Stromal cell of bone marrow (primary cell): ENCODE measurements at places on chromosomes 2 and 18.

DNA sequence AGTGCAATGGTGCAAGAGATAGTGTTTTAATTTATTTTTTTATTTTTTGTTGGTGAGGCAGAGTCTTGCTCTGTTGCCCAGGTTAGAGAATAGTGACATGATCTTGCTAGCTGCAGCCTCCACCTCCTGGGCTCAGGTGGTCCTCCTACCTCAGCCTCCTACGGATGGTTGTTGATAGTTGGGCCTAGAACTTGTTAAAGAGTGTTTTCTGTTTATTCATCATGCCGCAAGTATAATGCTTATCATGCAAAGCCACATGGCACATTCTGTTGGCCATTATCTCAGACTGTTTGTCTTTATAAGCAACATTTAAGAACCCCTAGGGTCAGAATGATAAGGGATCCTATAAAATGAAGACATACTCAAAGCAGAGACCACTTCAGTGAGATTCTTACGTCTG lies 1.7 kb downstream of the UGGT1 start:
- DNase-seq: no peak

GRCh38 chr2:71609441-71609840 lies 156.1 kb downstream of the DYSF start:
- no peak for DNase-seq

DNA sequence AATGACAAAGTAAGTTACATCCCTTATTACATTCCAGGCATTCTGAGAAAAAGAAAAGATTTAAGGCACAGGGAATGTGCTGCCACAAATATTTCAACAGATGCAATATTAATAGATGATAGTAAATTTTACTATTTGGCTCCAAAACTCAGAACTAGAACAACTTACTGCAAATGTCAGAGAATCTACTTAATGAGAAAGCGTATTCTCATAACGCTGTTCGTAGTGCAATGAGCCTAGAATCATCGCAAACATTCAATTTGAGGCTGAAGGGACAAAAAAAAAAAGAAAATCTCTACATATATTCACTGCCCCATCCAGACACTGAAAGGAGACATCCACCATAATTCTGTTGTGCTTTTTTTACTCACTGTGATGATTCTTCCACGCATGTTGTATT lies 272.1 kb upstream of the DOK6 start:
- no peak for DNase-seq

- no peak for DNase-seq
These were observed 323.0 kb downstream of the TSN start for GRCh38 chr2:122078451-122078850.

- no peak for DNase-seq
These were observed 323.3 kb upstream of the RAB6C start for GRCh38 chr2:129656081-129656598.

GRCh38 chr2:173359231-173359630 lies 4.6 kb downstream of the CDCA7 start:
- no peak for DNase-seq

DNA sequence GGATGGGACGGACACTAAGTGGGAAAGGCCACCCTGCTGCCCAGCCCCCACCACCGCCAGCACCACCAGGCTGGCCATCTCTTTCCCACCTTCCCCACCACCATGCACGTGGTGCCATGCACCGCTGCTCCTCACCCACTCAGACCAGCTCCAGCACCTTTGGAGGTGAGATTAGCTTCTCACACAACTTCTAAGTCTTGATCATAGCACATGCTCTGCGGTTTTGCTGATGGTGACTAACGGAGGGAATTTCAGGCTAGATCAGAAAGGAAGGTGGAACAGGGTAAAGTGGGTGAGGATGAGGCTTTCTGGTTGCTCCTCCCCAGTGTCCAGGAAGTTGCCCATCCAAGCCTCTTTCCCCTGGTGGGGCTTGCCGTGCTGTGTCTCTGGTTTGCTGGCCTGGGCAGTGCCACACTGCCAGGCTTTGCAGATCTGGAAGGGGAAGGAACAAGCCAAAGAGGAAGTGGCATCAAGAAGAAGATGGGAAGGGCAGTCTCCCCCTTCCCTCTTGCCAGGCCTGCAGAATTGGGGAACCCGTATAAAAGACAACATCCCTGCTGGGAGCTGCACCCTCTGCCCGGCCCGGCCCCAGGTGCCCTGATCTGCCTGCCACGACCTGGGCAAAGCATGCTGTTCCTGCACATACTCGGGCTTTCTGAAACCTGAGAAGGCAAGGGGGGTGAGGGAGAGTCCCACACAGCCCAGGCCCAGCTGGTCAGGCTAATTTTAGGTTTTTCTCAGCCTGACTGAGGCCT lies 44.3 kb upstream of the CAB39 start:
- no peak for DNase-seq

- DNase-seq: no peak
These were observed 72.0 kb upstream of the CTAGE1 start for GRCh38 chr18:22489704-22490103.

DNA sequence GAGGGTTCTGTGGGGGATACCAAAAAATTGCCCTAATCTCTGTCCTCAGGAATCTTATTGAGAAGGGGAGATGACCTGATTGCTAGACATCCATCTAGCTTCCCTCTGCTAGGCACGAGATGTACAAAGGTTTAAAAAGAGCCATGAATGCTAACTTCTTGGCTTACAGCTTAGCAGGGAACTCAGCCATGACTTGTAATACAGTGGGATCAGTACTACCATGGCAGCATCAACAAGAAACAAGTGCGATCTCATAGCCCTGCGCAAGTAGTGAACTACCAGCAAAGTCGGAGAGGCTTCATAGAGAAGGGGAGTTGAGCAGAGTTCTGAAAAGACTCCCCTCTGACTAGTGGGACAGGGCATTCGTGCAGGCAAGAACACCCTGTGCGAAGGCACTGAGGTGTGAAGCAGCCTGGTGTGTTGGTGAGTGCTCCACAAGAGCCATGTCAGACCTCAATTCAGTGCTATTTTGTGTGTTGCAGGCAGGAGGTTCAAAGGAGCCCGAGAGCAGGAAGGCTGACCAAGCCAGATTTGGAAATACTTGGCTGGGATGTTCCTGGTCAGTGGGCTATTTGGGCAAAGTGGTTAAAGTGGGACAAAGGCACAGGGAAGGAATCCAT lies 130.0 kb downstream of the FMNL2 start:
- DNase-seq: no peak

DNA sequence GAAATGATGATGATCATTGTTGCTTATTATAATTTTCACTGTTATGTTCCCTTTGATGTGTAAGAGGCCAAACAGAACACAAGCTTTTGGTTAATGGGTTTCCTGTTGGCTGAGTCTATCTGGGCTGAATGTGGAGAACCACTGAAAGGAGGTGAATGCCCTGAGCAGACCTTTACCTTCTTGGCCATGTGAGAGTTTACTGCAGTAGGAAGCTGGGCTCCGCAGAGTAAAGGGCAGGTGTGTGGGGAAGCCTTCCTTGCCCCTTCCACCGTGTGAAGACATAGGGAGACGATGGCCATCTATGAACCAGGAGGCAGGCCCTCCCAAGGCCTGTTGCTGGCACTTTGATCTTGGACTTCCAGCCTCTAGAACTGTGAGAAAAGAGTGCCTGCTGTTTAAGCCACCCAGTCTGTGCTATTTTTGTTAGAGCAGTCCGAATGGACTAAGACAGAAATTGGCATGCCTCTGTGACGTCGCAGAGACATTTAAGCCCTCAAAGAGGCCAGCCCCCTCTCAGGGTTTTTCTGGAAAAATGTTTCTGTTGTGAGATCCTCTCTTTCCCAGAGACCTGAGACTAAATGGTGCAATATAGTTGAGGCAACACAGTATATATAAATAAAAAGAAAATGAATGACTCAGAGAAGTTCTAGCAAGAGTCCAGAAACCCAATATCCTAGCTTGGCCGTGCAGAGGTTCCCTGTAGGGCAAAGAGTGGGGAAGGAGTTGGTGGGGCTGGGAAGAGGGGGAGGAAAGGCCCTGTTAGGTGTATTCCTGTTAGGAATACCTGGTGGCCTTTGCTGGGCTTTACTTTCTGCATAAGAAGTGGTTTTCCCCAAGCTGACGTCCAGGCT lies 121.9 kb upstream of the LGALSL start:
- DNase-seq: no peak

DNA sequence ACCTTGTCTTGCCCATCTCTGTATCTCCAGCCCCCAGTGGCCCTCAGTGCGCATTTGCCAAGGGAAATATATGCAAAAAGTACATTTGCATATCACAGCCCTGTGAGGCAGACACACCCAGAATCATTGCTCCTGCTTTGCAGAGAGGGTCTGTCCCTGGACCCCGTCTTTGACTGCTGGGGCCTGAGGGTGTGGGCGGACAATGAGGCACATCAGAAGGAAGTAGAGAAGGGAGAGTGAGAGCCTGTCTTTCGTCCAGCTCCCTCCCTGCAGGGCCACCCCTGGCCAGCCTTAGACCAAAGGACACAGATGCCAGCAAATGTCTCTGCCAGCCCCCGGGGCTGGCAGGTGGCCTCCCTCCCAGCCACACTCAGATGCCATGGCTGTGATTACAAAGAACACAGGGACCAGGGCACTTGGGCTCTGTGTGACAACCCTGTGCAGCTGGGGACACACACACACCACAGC lies 516.2 kb upstream of the MYT1L start:
- DNase-seq: no peak

- no peak for DNase-seq
These were observed 951.7 kb upstream of the CNTNAP5 start for GRCh38 chr2:123073371-123073770.

DNA sequence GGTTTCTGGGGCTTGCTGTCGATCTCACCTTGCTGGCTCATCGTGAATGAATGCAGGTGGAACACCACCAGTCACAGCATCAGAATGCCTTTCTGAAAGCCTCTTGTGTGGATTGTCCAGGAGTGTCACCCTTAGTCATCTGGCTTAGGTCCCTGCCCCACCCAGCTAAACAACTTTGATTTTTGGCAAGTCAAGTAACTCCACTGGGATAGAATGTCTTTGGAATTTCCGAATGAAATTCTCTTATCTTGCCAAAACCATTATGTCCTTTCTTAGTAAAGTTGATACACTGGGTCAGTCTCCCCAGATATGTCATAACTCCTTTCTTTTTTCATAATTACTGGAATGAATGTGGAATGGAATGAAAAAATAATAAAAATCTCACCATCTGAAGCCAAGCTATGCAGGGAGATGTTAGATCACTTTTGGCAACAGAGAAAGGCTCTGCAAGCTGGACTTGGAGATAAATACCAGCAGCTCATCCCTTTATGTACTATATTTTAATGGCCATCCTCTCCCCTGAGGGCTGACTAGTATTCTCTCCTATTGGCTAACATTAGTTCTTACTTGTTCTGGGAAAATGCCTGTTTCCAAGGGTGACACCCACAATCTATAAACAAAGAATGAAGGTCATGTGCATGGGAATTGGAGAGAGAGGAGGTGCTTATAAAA lies 35.4 kb downstream of the INSIG2 start:
- DNase-seq: peak; percentile 92

DNA sequence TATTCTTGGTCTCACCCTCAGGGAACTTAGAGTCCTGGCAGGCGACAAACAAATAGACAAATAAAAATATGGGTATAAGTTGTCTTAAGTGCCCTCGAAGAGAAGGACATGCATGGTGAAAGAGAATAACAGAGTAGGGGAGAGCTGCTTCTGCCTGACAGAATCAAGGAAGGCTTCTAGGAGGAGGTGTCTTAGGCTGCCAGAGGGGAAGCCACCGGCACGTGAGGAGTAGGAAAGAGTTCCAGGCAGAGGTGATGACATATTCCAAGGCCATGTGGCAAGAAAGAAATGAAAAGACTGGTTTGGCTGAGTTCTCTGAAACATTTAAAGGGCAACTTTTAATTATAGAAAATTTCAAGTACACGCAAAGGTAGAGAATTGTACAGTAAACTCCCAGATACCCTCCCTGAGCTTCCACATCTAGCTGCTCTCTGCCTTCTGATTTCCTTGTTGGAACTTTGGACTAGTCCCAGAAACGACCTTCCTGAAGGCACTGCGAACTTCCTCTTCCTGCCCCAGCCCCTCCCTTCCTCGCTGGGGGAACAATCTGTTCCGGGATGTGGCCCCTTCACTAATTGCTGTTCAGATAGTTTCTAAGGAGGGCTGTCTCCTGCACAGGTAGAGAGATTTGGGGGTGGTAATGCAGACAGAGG lies 91.7 kb downstream of the DYSF start:
- DNase-seq: no peak

DNA sequence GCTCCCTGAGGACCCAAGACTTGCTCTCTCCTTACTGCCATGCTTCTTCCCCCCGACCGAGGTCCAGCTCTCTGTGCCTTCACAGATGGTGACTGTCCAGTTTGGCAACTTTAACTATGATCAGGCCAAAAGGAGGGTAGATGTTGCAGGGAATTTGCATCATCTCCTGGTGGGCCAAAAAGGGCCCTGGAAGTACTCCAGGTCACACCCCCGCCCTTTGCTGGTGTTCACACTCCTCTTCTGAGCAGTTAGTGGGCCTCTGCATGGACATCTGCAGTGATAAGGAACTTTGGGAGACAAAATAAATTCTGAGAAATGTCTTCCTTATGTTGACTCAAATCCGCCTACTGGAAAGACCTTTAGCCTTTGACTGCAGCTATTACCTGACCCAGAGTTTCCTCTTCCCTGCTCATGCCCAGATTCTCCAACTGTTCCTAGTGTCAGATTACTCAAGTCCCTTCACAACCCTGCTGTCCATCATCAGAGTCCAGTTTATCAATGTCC lies 234.4 kb downstream of the LOXHD1 start:
- DNase-seq: no peak

GRCh38 chr2:127605691-127606263 lies 40.2 kb upstream of the GPR17 start:
- no peak for DNase-seq

- DNase-seq: peak; percentile 64
These were observed 163.6 kb downstream of the NAPG start for GRCh38 chr18:10689236-10690034.

GRCh38 chr2:124489686-124490085 lies 464.6 kb downstream of the CNTNAP5 start:
- no peak for DNase-seq

DNA sequence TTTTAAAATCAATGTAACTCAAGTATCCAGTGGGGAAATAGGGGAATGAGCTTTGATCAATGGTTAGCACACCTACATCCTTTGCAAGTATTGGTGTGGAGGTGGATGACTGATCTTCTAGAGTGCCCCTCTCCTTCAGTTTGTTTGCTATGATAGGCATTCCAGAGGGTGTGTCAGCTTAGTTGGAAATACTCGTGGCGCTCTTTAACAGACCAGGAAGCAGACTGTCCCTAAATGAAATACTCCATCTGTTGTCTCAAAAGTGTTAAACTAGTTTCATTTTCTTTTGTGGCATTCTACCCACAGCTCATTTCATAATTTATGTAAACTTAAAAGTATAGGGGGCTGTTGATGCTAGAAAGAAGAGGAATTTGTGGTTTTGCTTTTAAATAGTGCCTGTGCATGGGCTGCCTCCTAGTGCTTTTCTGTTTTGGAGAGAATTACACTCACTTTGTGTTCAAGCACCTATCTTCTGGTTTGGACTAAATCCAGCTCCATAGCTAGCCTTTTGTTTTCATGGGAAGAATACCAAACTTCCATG lies 66.2 kb downstream of the STAT1 start:
- DNase-seq: peak; percentile 9
